NCI-H1092 (cell line): ENCODE measurements at places on chromosomes 2 and 18.
A peak's percentile ranks its signal among the peaks of the same experiment; 100 is the strongest.

- no peak for DNase-seq
Measured at GRCh38 chr18:53610957-53611356, 613.5 kb downstream of the MBD2 start.

DNA sequence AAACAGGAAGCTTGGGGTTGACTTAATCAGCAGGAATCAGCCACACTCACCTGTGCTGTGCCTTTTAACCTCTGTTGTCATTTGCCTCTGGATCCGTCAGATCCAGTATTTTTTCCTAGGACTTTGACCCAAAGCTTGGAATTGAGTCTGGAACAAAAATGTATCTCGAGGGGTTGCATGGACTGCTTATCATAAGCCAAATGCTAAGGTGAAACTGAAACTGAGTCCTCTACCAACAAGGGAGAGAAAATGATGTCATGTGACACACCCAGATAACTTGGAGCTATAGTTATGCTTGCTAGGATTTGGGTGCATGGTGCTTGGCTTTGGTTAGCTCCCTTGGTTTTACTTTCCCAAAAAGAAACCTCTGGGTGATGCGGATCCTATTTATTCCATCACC lies 2158.6 kb upstream of the PIK3C3 start:
- DNase-seq, result no peak

DNA sequence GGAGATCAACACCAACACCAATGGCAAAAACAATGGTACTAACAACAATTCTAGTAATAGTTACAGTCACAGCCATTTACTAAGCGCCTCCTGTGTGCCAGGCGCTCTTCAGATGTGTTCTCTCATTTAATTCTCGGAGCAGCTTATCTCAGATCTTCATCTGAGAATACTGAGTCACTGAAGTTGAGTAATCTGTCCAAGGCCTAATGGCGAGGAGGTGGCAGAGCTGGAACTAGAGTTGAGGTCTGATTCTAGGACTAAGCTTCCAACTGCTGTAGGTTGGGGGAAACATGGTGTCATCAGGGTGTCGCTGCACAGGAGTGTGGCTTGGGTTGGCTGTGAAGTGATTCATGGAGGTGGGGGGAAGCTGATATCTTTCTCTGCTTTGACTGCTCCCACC lies 156.1 kb downstream of the DYSF start:
- no peak for DNase-seq

DNA sequence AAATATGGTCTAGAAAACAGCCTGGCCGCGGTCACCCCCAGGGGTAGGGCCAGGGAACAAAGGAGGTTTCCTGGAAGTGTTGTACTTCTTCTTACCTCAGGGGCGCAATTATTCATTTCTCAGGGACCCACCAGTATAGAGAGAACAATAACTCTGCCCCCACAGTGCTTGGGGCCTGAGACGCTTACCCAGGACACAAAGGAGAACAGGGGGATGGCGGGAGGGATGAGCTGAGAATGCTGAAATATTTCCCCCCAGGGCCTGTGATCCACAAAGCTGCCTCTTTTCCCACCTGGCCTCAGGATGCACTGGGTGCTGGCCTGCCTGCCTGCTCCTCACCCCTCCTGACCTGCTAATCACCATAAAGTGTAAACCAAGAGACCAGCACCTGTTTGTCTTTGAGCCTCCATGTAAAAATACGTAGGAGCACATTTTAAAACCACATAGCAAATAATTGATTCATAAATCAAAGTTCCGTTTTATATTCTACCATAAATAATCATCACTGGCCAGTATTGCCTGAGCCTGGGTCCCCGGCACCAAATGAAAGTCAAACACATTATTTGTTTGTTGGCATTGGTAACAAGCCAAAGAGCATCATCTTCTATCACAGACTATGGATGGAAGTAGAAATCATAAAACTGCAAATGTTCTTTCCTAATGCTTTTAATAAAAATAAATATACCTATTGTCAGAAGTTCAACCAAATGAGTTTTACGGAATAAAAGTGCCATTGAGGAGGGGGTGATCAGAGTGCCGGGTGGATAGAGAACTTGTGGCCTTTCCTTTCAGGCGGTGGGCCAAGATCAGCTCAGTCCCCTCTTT lies 67.3 kb upstream of the RMDN2 start:
- DNase-seq, result no peak

- no peak for DNase-seq
Measured at GRCh38 chr2:20931346-20931745, 108.4 kb upstream of the LDAH start.

DNA sequence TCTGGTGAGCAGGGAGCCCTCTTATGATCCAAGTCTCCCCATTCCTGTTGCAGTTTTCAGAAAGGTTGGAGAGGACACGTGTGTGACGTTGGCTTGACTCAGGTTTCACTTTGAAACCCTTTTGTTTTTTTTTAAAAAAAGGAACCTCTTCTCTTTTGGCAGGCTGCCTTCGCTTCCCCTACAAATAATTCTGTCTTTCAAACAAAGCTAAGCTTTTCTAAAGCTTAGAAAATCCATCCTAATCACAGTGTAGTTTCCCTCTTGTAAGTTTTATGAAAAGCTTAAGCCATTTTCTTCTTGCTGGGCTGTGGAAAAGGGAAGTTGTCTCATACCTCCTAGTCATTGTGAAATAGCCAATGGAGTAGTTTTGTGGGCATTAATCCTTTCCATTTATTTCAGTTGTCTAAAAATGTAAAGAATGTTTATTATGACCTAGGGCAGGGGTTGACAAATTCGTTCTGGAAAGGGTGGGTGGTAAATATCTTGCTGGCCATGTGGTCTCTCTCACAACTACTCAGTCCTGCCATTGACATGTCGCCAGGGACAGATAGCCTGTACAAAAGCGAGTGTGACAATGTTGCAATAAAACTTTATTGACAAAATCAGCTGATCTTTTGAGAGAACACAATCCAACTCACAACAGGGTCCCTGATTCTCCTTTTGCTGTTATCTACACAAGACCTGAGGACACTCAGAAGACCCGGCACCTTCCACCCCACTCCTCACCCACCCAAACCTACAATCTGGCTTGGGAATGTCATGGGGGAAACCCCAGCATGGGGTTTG lies 878.8 kb downstream of the RNF144A start:
- DNase-seq, result peak; percentile 28

DNA sequence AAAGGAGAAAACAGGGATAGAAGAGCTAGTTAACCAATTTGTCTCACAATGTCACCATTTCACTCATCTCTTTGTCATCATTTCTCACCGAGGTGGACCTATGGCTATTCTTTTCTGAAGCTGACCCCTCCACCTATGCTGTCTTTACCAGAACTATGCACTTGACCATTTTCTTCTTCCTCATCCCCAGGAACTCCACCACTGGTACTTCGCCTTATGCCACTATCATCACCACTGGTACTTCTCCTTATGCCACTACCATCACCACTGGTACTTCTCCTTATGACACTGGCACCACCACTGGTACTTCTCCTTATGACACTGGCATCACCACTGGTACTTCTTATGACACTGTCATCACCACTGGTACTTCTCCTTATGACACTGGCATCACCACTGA lies 745.8 kb upstream of the CHAC2 start:
- no peak for DNase-seq

DNA sequence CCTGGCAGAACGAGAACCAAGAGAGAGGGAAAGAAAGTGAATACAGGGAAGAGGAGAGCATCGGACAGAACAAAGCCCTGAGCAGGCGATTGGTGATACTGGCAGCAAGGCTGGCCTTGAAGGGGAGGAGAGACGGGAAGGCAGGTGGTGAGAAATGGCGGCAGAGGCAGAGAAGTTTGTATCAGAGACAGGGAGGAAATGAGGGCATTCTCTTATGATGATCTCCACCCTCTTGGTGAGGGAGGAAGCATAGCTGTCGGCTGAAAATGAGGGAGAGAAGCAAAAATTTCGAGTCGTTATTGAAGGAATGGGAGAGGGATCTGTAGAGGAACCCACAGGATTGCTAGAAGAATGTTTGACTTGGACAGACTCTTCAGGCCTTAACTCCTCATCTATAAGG lies 80.6 kb downstream of the CLIP4 start:
- no peak for DNase-seq

- DNase-seq, result no peak
Measured at GRCh38 chr2:185990861-185991525, 252.4 kb downstream of the FSIP2 start.

DNA sequence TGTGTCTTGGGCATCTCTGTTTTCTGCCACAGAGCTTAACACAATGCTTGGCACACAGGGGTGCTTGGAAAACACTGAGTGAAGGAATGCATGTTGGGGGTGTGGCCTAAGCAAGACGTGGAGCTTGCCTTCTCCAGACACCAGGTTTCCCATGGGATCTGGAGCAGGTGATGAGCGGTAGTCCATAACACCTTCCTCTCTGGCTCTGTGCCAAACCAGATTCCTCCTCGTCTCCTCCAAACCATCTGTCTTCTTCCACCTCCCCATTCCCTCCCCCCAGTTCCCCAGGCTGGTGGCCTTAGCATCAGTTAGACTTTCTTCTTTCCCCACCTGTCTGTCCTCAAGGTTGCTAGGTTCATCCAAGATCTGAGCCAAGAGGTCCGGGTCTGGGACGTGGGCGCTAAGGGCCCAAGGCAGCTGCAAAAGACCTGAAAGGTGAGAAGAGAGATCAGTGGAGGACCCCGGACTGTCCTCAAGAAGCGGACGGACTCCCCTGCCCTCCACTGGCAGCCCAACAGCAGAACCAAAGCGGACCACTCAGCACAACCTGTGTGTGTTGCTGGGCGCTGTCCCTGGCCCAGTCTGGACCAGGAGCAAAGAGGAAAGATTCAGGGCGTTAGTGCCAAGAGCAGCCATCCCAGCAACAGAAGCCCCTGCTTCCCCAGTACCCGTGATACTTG lies 1.2 kb upstream of the ITM2C start:
- DNase-seq, result no peak

GRCh38 chr2:200443916-200444315 lies 66.0 kb downstream of the KCTD18 start:
- DNase-seq, result no peak

GRCh38 chr2:161952783-161953191 lies 121.2 kb downstream of the DPP4 start:
- no peak for DNase-seq

GRCh38 chr2:195509551-195509950 lies 147.5 kb upstream of the SLC39A10 start:
- no peak for DNase-seq

GRCh38 chr2:235300368-235301201 lies 193.3 kb upstream of the AGAP1 start:
- DNase-seq, result peak; percentile 1

DNA sequence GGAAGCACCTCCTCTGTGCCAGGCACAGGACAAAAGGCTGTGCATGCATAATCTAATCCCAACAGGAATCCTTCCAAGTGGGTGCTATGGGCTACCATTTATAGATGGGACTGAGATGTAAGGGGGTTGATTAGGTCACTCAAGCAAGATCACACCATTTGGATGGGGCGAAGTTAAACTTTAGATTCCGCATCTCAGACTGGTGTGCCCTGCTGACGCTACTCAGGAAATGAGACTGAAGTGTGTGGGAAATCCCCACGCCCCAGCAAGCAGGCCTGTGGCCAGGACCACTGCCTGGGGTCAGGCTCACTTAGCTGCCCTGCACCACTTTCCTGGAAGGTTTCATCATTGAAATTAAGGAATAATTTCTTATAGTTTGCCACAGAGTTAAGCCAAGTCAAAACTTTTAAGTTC lies 70.5 kb upstream of the PPP1CB start:
- no peak for DNase-seq

- no peak for DNase-seq
Measured at GRCh38 chr2:88247531-88247930, 77.4 kb downstream of the THNSL2 start.

GRCh38 chr2:43019536-43020183 lies 206.7 kb downstream of the ZFP36L2 start:
- no peak for DNase-seq

GRCh38 chr2:239664216-239664810 lies 263.5 kb upstream of the HDAC4 start:
- no peak for DNase-seq

DNA sequence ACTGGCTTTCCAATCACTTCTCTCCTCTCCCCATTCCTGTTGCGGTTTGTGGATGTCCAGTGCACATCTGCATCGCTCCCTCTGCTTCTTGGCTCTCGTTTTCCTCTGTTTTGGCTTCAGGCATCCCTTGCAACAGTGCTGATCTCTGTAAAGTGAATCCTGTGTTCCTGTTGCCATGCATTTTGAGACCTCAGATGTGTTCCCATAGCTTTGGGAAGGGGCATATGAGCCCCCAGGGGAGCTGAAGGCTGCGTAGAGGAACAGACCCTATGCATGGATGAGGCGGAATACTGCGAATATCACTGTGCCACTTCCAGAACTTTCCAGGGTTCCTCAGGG lies 168.4 kb upstream of the HAAO start:
- DNase-seq, result no peak

- DNase-seq, result no peak
Measured at GRCh38 chr18:54828281-54828881, at the start of gene RAB27B. Gene RAB27B, plus strand, starts transcription at chr18:54828477. Its CDS starts 49,109 bp downstream, at chr18:54877586.

DNA sequence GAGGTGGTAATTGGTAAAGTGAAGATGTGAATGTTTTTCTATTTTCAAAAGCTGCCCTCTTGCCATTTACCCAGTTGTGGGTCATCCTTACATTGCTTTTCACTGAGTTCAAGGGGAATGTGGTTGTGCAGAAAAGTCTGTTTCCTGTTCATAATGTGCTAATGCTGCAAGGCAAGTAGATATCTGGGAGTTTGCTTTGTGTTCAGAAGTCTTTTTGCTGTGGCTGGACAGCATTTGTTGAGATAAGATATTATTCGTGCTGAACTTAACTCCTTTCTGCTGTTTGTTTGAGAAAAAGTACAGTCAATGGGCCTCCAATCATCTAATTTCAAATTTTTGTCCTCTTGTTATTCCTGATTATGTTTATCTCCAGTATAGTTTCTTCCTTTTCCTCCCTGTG lies 263.2 kb downstream of the LTBP1 start:
- DNase-seq, result no peak

GRCh38 chr2:154686162-154686561 lies 12.3 kb upstream of the KCNJ3 start:
- no peak for DNase-seq

DNA sequence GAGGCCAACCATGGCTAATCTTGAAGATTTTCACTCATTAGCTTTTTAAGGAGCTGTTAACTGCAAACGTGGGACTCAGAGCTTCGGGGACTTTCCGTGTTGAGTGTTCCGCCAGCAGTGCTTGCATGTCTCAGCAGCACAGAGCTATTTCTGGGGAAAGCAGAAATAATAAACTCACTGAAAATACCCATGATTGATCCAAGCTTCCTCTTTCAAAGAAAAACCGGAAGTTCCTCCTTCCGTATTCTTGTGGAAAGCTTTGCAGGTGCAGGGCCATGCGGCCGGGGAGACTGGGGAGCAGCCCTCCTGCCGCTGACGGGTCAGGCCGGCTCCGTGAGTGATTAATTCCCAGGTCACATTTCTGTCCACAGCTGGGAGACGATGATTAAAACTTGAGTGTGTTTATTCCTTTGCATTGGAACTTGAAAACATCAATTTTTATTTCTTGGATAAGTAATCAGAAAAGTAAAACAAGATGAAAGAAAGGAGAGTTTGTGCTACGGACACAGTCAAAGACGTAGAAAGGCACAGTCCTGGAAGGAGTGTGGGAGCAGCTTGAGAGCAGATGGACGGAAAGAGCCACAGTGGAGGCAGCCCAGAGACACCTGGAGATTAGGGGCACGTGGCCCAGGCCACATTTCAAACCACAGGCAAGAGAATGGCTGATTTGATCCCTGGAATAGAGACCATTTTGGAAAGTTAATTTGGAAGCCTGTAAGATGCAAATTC lies 54.2 kb upstream of the CTDP1 start:
- DNase-seq, result no peak

GRCh38 chr2:72150157-72150860 lies 2.6 kb upstream of the CYP26B1 start:
- DNase-seq, result peak; percentile 55

- no peak for DNase-seq
Measured at GRCh38 chr2:224141304-224141703, 102.2 kb upstream of the SERPINE2 start.
